Calu3 (cell line): ENCODE measurements at places on chromosomes 2 and 18. TPM values are rescaled to one million over a fixed set of nuclear protein-coding genes. Genes with fewer than 3 reads are reported as not detected.

Gene IL1RN
- total RNA-seq: 19.4 and 55.8 TPM in 2 replicates

Gene MOGAT1
- total RNA-seq: 35.9 and 51.2 TPM in 2 replicates

Gene CKAP2L
- 27.4 and 42.5 TPM in 2 replicates for total RNA-seq

Gene REG3G
- not detected in 2 replicates for total RNA-seq

Gene SLC16A14
- total RNA-seq: 3.7 and 5.5 TPM in 2 replicates

DNA sequence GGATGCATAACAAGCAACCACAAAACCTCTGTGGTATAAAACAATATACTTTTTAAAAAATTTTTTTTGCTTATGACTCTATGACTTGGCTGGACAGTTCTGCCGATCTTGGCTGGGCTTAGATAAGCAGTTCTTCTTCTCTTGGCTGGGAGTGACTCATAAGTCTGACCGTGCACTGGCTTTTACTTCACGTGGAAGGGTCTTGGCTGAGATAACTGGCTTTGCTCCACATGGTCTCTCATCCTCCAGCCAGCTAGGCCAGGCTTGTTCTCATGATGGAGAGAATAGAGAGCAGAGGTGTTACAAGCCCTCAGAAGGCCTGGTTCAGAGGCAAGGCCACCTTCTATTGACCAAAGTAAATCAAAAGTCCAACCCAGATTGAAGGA is 178.9 kb upstream of the SERPINE2 start:
- no peaks in the 10 kb centered on the region for H3K36me3 ChIP-seq
- H3K4me1 ChIP-seq: peaks cover 37% of the 10 kb centered on the region
- H3K27ac ChIP-seq: no peak overlapping the region
- DNase-seq: no peak
- H3K27me3 ChIP-seq: no peaks in the 10 kb centered on the region

Gene RAB17
- 33.3 and 38.3 TPM in 2 replicates for total RNA-seq

Gene DYSF
- total RNA-seq: 1.4 and 3.2 TPM in 2 replicates

GRCh38 chr2:2823061-2823753 is 492.1 kb upstream of the MYT1L start:
- no peaks in the 10 kb centered on the region for H3K36me3 ChIP-seq
- H3K4me3 ChIP-seq: no peak overlapping the region
- DNase-seq: no peak
- H3K4me1 ChIP-seq: no peaks in the 10 kb centered on the region
- no peak overlapping the region for H3K27ac ChIP-seq

Gene RAB31
- total RNA-seq: 1.9 and 2.3 TPM in 2 replicates

Gene ASTL
- total RNA-seq: not detected in 2 replicates

DNA sequence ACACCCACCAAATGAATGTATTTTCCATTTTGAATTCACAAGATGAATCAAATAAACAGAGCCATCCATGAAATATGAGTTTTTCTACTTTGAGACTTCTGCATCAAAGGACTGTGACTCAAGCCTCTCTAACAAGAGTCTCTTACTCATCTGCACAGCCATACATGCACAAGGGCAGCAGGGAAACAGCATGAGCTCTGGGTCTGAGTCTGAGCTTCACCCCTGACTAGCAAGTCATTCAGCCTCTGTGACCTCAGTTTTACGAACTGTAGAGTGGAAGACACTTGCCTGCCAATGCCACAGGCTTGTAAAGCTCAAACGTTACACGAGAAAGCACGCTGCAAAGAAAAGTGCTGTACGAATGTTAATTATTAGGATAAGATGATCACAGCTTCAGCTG is 42.9 kb downstream of the MREG start:
- H3K27me3 ChIP-seq: no peaks in the 10 kb centered on the region
- H3K27ac ChIP-seq: no peak overlapping the region
- no peak for DNase-seq

DNA sequence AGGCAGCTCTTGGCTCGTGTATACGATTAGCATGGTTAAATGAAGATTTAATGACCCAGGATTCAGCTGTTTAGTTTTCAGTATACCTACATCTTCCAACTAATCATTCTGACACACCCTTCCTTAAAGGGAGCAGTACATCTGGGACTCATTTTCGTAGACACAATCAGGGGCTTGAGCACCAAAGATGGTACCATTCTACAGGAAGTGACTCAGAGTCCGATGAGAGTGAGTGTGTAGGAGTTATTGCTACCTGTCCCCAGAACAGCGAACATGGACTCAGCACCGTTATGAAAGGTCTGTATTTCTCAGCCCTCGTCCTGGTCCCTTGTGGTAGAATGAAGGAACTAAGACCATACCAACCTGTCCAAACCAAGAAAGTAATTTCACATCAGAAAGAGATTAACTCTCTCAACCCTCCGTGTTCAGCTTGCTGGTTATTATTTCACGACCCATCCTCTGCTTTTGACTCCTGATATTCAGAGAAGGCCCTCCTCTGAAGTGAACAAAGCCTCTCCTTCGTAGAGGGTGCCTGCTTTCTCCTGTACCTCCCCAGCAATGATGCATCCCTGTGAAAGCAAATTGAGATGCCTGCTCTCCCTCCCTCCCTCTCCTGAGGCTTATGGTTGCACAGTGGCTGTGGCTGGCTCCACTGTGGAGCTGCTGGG is 214.8 kb downstream of the MTX2 start:
- no peaks in the 10 kb centered on the region for H3K27me3 ChIP-seq
- no peak overlapping the region for H3K4me3 ChIP-seq
- H3K4me1 ChIP-seq: no peaks in the 10 kb centered on the region
- no peak overlapping the region for H3K27ac ChIP-seq

Gene CACNB4
- 0.33 and 0.51 TPM in 2 replicates for total RNA-seq

- no peaks in the 10 kb centered on the region for H3K27me3 ChIP-seq
- H3K36me3 ChIP-seq: no peaks in the 10 kb centered on the region
- DNase-seq: no peak
- H3K4me3 ChIP-seq: no peak overlapping the region
- no peaks in the 10 kb centered on the region for H3K4me1 ChIP-seq
Observed at GRCh38 chr2:151905963-151906632, 77.9 kb upstream of the ARL5A start.

Gene MARS2
- 16.9 and 17.7 TPM in 2 replicates for total RNA-seq

GRCh38 chr2:149012545-149012944 is 26.0 kb upstream of the LYPD6B start:
- no peak overlapping the region for H3K4me3 ChIP-seq
- H3K4me1 ChIP-seq: peaks cover 8% of the 10 kb centered on the region
- no peak overlapping the region for H3K27ac ChIP-seq

Gene UGT1A5
- 7.1 and 7.3 TPM in 2 replicates for total RNA-seq

DNA sequence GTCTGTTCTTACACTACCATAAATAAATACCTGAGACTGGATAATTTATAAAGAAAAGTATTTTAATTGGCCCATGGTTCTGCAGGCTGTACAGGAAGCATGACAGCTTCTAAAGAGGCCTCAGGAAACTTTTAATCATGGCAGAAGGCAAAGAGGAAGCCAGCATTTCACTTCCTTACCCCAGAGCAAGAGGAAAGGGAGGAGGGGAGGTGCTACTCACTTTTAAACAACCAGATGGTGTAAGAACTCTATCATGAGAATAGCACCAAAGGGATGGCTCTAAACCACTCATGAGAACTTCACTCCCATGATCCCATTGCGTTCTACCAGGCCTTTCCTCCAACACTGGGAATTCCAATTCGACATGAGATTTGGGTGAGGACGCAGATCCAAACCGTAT is 344.4 kb upstream of the SLC39A10 start:
- H3K4me3 ChIP-seq: no peak overlapping the region
- no peaks in the 10 kb centered on the region for H3K36me3 ChIP-seq
- H3K27ac ChIP-seq: no peak overlapping the region
- no peaks in the 10 kb centered on the region for H3K4me1 ChIP-seq
- no peak for DNase-seq
- no peaks in the 10 kb centered on the region for H3K27me3 ChIP-seq

- H3K27ac ChIP-seq: no peak overlapping the region
- no peaks in the 10 kb centered on the region for H3K36me3 ChIP-seq
- no peak for DNase-seq
- H3K4me3 ChIP-seq: no peak overlapping the region
- H3K4me1 ChIP-seq: peaks cover 10% of the 10 kb centered on the region
- H3K27me3 ChIP-seq: peaks cover 41% of the 10 kb centered on the region
Observed at GRCh38 chr2:240917009-240917683, 11.0 kb downstream of the CROCC2 start.

- H3K27me3 ChIP-seq: peaks cover 46% of the 10 kb centered on the region
- peak; percentile 67 for DNase-seq
- H3K4me3 ChIP-seq: no peak overlapping the region
- H3K36me3 ChIP-seq: no peaks in the 10 kb centered on the region
Observed at GRCh38 chr2:26521054-26521912, 43.4 kb upstream of the OTOF start.

Gene SLC14A1
- total RNA-seq: not detected in 2 replicates

DNA sequence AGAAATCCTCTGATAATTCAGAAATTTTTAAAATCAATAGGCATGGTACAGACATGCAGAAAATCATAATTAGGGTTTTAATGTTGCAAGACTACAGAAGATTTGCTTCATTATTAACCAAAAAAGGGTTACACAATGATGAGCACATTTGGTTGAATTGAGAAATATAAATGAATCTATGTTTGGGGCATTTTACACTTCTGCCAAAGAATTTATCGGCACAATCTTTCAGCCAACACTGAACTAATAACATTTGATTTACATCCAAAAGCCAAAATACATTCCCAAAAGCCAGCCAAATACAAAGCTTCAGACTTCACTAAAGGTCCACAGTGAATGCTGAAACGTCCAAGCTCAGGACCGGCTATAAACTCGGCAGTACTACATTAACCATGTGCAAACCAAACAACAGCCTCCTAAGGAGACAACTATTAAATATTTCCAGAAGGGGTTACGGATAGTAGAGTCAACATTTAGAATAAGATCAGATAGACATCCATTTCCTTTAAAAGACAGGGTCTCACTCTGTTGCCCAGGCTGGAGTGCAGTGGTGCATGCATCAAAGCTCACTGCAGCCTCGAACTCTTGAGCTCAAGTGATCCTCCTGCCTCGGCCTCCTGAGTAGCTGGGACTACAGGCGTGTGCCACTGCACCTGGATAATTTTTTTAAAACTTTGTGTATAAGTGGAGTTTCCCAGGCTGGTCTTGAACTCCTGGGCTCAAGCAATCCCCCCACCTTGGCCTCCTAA is 29.4 kb downstream of the SPRED2 start:
- H3K27me3 ChIP-seq: no peaks in the 10 kb centered on the region
- no peak overlapping the region for H3K27ac ChIP-seq
- H3K4me3 ChIP-seq: no peak overlapping the region

Gene DES
- not detected in 2 replicates for total RNA-seq

DNA sequence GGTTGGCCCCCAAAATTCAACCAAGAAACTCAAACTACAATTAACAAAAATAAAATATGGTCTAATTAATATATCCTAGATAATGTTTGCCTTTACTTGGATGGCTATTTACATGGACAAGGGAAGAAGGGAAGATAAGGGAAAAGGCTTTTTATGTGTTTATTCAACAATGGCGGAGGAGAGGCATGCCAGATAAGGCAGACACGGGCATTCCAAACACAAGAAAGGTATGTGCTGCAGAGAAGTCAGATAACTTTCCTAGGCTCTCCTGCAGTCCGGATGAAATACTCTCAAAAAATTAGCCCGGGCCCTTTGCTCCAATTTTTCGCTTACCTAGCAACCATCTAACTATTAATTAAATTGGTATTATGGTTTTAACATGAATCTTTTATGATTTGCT is 5.1 kb upstream of the TTR start:
- H3K36me3 ChIP-seq: no peaks in the 10 kb centered on the region
- H3K27me3 ChIP-seq: no peaks in the 10 kb centered on the region
- H3K4me3 ChIP-seq: no peak overlapping the region
- H3K27ac ChIP-seq: no peak overlapping the region
- no peak for DNase-seq

- H3K36me3 ChIP-seq: no peaks in the 10 kb centered on the region
- no peak overlapping the region for H3K4me3 ChIP-seq
Observed at GRCh38 chr2:109647636-109648035, 33.5 kb downstream of the SOWAHC start.

Gene DLX1
- not detected in 2 replicates for total RNA-seq

DNA sequence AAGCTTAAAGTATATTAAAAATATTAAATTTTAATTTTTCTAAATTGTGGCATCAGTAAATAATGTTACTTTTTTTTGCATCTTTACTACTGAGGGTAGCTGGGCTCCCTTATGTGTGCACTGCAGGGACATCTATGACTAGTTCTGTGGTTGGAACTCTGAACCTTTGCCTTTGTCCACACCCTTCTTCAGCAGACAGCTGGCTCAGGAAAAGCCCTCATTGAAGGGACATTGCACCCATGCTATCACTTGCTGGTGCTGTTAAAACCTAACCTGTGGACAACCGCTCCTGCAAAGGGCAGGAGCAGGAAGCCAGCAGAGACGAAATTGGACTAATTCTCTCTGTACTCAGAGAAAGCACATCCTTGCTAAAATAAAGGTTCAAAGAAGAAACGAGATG is 30.1 kb downstream of the MOCOS start:
- H3K4me1 ChIP-seq: no peaks in the 10 kb centered on the region
- H3K27me3 ChIP-seq: no peaks in the 10 kb centered on the region
- no peak for DNase-seq

- no peak for DNase-seq
- H3K36me3 ChIP-seq: no peaks in the 10 kb centered on the region
- peak overlapping the region; percentile 63 for H3K27ac ChIP-seq
- no peaks in the 10 kb centered on the region for H3K27me3 ChIP-seq
Observed at GRCh38 chr2:135532581-135532980, 1.3 kb downstream of the R3HDM1 start.
